ENCODE measurements at places on chromosomes 7 and 10.

- peak; percentile 63 for DNase-seq
Observed at GRCh38 chr7:130733931-130734814, at the start of gene KLF14. Gene KLF14 (minus strand): TSS chr7:130734207. CDS start chr7:130734033, 174 bp downstream.

- DNase-seq, result no peak
Observed at GRCh38 chr10:130547368-130547767, 411.2 kb downstream of the GLRX3 start.

DNA sequence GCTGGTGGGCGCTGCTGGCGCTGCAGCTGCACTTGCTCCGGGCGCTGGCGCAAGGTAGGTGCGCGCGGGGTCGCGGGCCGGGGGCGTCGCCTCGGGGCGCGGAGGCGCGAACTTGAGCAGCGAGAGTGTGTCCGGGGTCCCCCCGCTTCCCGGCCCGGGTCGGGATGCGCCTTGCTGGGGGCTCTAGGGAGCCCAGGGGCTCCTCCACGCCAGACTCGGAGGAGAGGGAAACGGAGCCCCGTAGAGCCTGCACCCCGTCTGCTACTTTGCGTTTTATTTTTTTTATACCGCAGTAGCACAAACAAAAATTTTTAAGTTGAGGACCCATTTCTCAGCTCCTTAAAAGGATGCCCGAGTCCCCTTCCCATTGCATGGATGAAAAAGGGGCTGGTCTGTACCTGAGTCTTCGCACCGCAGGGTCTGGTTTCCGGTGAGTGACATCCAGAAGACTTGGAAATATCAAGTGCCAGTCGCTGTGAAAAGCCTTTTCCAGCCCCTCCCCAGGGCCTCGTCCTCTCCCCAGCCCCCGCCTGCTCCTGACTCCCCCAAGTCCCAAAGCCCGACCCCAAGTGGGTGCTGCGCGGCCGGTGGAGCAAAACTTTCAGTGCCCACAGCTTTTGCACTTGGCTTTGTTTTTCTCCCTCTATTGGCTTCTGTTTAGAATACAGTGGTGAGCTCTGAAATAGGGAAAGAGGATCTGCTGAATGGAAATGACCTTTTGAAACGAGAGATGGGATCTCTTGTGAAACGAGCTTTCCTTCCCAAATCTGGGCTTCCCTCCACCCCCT, 973 bp downstream of the SDK1 start:
- DNase-seq, result peak; percentile 19

DNA sequence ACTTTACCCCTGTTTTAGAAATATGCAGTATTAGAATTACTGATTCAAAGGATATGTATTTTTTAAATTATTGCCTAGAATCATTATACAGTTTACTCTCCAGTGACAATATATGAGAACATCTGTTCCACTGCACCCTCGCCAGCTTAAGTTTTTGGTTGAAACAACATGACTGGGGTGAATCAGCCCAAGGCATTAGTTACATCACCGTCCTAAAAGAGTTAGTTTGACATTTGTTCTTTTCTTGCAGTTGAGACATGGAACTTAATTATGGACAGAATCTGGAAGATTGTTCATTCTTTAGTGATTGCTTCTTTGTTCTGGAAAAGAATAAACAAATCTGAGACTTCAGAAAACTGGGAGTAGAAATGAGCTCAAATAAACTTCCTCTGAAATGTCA, 167.3 kb upstream of the DKK1 start:
- DNase-seq, result no peak

- DNase-seq, result no peak
Observed at GRCh38 chr10:28470873-28471651, 61.9 kb upstream of the WAC start.

- peak; percentile 57 for DNase-seq
Observed at GRCh38 chr7:55086413-55087201, 67.8 kb downstream of the EGFR start.

DNA sequence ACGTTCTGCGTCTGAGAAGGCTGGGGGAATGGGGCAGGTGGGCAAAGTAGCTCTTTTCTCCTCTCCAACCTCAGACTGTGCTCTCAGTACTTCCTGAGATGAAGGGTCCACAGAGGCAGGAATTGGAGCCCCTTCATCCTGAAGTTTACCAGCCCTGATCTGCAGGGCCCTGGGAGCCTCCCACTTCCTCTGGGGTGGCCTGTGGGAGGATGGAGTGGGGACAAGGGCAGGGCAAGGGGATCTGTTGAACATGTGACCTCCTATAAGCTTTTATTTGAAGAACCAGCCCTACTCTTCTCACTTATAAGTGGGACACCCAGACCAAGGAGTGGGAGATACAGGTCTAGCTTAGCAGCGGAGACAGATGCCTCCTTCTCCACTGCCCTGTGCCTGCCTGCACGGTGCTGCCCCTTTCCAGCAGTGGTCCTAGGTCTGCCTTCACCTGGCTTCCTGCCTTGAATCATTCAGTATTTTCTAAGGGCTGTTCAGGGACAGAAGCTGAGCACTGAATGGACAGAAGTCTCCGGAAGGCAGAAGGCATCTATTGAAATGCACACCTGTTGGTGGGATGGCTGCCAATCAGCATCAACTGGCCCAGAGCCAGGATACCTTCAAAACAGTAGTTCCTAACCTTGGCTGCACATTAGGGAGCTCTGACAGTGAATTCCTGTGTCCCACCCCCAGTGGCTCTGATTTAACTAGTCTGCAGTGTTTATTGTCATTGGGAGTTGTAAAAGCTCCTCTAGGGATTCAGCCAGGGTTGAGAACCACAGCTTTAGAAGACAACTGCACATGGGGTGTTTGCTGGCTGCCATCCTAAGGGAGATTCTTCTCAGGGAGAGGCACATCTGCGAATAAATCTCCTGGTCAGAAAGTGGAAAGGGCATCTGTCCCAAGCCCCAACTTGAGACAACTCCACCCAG, 2.7 kb upstream of the ARHGAP22 start:
- no peak for DNase-seq

GRCh38 chr10:103712898-103713498, 142.4 kb downstream of the SH3PXD2A start:
- DNase-seq, result peak; percentile 75

DNA sequence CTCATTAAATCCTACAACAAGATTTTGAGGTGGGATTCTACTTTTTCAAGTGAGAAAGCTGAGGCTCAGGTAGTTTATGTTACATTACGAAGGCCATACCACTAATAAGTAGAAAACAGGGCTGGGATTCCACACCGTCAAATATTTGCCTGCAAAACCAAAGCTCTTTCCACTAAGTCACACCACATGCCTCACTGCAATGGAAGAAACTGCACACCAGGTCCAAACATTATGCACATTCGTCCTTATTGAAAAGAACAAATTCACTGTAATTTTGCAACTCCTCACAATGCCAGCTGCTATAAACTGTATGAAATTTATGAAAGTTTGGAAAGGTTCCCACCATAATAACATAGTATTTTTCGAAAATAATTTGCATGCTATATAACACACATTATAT, 66.5 kb downstream of the DGKB start:
- no peak for DNase-seq

DNA sequence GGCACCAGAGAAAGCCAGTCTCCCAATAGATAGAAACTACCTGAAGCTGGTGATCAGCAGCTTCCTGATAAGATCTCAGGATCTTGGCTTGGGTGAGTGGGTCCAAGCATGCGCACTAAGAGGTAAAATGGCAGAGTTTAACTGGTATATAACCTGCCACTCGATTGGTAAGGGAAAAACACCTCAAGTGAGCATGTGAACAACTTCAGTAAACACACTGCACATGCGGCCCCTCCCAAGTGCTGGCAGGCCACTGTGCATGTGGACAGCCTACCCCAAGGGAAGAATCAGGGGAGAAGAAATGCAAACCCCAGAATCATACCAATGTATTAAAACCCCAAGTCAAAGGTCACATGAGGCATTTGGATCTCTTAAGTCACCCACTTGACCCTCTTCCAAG, 17.7 kb upstream of the PON1 start:
- no peak for DNase-seq

DNA sequence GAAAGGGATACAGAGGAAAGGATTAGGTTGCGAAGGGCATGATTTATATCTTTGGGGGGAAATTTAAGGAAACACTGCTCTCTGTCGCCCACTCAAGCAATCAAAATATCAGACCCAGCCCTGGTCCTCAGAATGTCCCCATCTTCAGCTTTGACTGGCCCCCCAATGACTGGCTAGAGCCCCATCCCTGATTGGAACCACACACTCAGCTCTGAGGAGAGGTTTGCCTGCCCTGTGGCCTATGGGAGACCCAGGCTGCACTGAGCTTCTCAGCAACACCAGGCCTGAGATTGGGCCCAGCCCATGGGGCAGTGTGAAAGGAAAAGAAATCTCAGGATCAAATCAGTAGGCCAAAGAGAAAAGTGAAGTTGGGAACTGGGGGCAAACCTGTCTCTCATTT, 69.5 kb downstream of the ADCYAP1R1 start:
- no peak for DNase-seq

- no peak for DNase-seq
Observed at GRCh38 chr7:27151341-27151930, 947 bp downstream of the HOXA3 start.

GRCh38 chr10:113613977-113614690, 49.7 kb downstream of the NRAP start:
- DNase-seq, result no peak

DNA sequence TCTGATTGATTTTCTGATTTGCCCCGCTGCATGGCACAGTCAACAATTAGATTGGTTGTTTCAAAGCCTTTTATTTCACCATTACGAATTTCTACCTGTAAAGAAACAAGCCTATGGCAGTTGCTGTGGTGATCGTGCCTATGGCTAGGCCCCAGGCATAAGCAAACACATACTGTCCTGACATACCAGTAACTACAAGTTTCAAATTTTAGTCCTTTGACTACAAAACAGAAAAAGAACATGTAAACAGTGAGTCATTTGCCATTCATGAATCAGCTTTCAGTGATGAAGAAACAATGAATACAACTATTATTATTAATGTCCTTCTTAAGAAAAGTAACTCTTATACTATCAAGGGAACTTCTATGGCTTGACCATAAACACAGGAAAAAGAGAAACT, 168.0 kb upstream of the LRRN3 start:
- DNase-seq, result no peak

DNA sequence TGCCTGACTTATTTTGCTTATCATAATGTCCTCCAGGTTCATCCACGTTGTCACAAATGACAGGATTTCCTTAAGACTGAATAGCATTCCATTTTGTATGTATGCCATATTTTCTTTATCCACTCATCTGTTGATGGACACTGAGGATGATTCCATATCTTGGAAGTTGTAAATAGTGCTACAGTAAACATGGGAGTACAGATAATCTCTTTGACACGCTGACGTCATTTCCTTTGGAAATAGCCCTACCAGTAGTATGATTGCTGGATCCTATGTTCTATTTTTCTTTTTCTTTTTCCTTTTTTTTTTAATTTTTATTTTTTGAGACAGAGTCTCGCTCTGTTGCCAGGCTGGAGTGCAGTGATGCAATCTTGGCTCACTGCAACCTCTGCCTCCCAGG, 167.6 kb downstream of the CTTNBP2 start:
- no peak for DNase-seq

- DNase-seq, result no peak
Observed at GRCh38 chr10:73494877-73495225, 973 bp downstream of the PPP3CB start.

GRCh38 chr7:100706672-100707311, 871 bp downstream of the POP7 start:
- no peak for DNase-seq

DNA sequence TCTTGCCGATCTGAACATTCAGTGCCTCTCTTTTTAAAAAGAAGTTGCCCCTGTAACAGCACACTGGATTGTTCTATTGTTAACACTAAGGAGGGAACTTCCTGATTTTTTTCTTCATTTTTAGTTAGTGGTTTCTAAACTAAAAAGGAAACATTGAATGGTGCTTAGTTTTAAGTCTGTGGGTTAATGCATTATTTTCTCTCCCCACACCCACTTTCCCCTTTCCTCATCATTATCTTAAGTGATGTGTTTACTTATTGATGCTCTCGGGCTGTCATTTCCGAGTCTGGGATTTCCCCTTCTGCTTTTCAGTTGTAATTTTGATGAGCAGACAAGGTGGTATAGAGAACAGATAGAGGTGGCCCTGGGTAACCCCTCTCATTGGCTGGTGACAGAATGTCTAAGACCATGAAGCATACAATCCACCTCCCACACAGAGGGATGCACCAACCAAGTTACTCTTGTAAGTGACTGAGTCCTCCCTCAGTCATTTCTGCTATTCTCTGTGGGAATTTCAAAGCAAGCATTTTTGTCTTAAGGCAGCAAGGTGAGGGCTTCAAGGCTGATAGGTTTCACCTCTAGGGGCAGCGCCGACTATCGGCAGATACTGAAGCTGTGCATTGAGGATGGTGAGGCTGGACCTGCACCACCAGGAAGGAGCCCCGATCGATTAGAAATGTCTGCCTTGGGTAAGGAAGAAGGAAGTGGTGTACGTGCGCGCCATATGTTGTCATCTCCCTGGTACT, 49.5 kb downstream of the CHN2 start:
- no peak for DNase-seq

GRCh38 chr10:98292971-98293370, 25.0 kb upstream of the LOXL4 start:
- DNase-seq, result no peak

DNA sequence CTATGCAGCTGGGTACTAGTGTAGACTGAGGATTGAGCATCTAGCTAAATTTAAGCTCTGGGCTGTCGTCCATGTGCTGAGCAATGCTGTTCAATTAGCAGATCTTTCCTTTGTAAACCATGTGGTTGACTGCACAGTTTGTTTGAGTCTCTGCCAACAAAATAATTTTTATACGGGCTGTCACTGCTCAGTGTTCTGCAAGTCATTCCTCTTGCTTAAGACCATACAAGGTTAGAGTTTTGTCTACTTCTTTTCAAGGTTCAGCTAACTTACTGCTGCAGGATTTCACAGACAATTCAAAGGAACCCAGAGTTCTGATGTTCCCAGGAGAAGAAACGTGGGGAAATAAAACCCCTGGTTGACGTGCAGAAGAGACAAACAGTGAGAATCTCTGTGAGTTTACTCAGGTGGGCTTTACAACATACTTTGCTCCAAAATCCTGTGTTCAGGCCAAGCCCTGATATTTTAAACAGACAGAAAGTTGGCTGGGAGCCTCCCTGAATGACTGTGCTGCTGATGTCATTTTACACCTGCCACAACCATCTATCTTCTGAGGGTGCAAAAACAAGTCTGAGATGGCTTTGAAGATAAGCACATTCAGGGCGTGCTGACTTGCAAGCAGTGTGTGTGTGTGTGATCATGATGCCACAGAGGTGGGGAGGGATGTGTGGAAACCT, 177.1 kb upstream of the SVIL start:
- peak; percentile 45 for DNase-seq

GRCh38 chr7:86768967-86769760, 125.5 kb downstream of the GRM3 start:
- DNase-seq, result no peak
